Camera-type eye (tissue), 1 donor: ENCODE measurements at places on chromosomes 4 and X. TPM values are rescaled to one million over a fixed set of nuclear protein-coding genes. Genes with fewer than 3 reads are reported as not detected.

CSAG3 gene
- not detected for total RNA-seq

CLDN34 gene
- total RNA-seq: not detected

CPLX1 gene
- 9.2 TPM for total RNA-seq

LDB2 gene
- total RNA-seq: 108 TPM

ATP1B4 gene
- 19.1 TPM for total RNA-seq

ASB12 gene
- total RNA-seq: 0.38 TPM

CXCL11 gene
- total RNA-seq: not detected

KLB gene
- 0.11 TPM for total RNA-seq

MAP7D2 gene
- total RNA-seq: 3.0 TPM

IL15 gene
- 2.4 TPM for total RNA-seq

DDX53 gene
- not detected for total RNA-seq

H2BW2 gene
- total RNA-seq: not detected

P2RY4 gene
- total RNA-seq: 0.82 TPM

LUZP4 gene
- total RNA-seq: not detected

SAGE1 gene
- not detected for total RNA-seq
